Brain (organoid and tissue), 16 donors: ENCODE measurements at places on chromosomes 12 and 14.

DNA sequence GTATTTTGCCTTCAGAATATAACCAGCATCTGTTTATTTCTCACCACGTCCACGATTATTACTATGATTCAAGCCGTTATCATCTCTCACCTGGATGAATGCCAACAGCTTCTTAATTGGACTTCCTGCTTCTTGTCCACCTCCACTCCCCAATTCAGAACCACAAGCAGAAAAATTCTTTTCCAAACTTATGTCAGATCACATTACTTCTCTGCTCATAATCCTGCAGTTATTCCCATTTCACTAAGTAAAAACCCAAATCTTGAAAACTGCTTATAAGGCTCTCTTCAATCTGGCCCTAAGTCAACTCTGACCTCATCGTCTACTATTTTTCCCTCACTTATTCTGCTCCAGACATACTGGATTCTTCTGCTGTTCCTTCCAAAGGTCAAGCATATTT, 2.0 kb downstream of the CRY1 start:
- DNase-seq = no peak

DNA sequence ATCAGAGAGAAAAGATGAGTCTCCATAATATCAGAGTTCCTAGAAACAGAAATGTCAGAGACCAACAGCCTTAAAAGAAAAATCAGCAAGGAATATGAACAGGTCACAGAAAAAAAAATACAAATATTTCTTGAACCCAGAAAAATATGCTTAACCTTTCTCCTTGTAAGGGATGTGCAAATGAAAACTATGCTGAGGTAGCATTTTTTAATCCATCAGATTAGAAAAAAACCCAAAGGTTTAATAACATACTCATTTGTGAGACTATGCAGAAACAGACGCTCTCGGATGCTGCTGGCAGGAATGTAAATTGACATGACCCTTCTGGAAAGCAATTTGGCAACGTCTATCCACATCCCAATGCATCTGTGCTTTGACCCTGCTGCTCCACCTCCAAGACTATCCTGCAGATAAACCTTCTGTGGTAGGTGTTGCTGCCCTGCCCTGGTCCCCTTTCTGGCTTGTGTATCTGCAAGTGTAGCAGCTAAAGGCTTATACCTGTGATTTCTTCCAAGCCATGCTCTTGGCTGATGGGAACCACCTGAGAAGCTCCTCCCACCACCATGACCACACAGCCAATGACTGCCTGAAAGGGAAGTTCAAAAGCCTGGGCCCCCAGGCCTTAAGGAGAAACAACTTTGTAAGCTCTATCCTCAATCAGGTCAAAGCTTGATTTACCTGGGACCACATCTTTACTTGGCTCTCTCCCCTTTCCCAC, 49.4 kb downstream of the LTBP2 start:
- DNase-seq = no peak

GRCh38 chr14:51860825-51861499, 550 bp downstream of the GNG2 start:
- DNase-seq = peak; percentile 68

GRCh38 chr12:117360222-117360550, 1.2 kb downstream of the NOS1 start:
- DNase-seq = no peak

- DNase-seq = no peak
These were observed 206.8 kb upstream of the BCL2L14 start for GRCh38 chr12:11863988-11864387.

GRCh38 chr12:41683023-41683422, 461.7 kb downstream of the GXYLT1 start:
- no peak for DNase-seq

DNA sequence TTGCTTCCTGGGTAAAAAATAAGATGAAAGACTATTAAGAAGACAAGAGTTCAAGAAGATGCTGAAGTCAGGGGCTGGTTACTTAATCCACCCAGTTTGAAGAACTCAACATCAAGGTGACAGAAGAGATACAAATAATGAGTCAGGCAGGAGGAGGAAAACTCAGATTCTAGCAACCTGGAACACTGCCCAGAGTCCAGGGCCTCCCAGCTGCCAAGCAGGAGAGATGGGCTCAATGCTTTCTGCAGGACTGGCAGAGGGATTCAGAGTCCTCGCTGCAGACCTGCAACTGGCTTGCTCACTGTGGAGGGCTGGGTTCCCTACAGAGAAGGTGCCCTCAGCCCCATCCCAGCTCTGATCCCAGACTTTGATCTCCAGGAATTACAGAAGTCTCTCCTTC, 28.6 kb upstream of the CEBPE start:
- no peak for DNase-seq
